GM23248 (cell line): ENCODE measurements at places on chromosomes 12 and 14. TPM values are rescaled to one million over a fixed set of nuclear protein-coding genes. Genes with fewer than 3 reads are reported as not detected.

Gene OLR1
- total RNA-seq: 6.3 and 6.8 TPM in 2 replicates

Gene TAS2R7
- not detected in 2 replicates for total RNA-seq

Gene LBHD2
- not detected in 2 replicates for total RNA-seq

Gene OR6C65
- total RNA-seq: not detected in 2 replicates

Gene PPP1R1A
- not detected in 2 replicates for total RNA-seq

Gene RASAL1
- total RNA-seq: not detected in 2 replicates

Gene HOXC13
- not detected in 2 replicates for total RNA-seq

Gene OR6C2
- not detected in 2 replicates for total RNA-seq

Gene WSCD2
- not detected in 2 replicates for total RNA-seq

Gene MANSC4
- not detected in 2 replicates for total RNA-seq

- no peaks in the 10 kb centered on the region for H3K36me3 ChIP-seq
- H3K27ac ChIP-seq: peak overlapping the region; percentile 17; the same call in 1 of the 2 replicates
Observed at GRCh38 chr14:62015945-62016344, 253.7 kb downstream of the SNAPC1 start.

DNA sequence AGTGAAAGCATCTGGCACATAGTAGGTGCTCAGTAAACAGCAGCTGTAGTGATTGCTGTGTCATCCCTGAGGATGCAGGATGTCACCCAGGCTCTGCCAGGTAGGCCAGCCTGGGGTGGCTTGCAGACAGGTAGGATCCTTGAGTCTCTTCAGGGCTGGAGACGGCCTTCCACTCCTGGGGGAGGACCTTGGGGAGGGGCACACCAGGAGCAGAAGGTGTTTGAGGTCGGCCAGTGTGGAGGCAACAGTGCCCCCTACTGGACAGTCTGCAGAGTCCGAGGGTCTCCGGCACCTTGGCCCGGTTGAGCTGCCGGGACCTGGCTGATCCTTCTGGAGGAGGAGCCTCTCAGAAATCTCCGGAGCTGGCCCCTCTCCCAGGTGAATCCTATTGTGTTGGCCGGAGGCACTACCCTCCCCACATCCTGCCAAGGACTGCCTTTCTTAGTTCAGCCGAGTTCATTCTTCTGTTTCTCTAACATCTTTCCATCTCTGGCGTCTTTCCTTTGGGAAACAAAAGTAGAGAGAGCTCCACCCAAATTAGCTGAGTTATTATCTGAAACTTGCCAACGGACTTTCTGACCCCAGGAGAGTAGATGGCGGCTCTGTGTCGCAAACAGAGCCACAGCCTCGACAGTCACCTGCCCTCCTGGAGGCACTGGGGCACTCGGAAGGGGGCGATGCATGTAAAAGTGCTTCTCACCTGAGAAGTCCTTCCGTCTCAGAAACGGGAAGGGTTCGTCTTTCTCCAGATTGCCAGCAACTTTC is 41.8 kb upstream of the CLMN start:
- no peak overlapping the region for H3K27ac ChIP-seq
- no peaks in the 10 kb centered on the region for H3K36me3 ChIP-seq

- peaks cover 16% of the 10 kb centered on the region for H3K4me1 ChIP-seq
- H3K4me3 ChIP-seq: no peak overlapping the region
- DNase-seq: no peak
- H3K36me3 ChIP-seq: no peaks in the 10 kb centered on the region
Observed at GRCh38 chr12:47714826-47715386, 9.1 kb upstream of the RPAP3 start.

GRCh38 chr12:58580095-58580494 is 340.2 kb downstream of the LRIG3 start:
- no peaks in the 10 kb centered on the region for H3K36me3 ChIP-seq
- no peak overlapping the region for H3K4me3 ChIP-seq
- no peak overlapping the region for H3K27ac ChIP-seq
- DNase-seq: no peak

GRCh38 chr14:34837801-34838322 is 37.3 kb downstream of the BAZ1A start:
- H3K4me1 ChIP-seq: peaks cover 5% of the 10 kb centered on the region
- H3K27me3 ChIP-seq: no peaks in the 10 kb centered on the region
- H3K27ac ChIP-seq: no peak overlapping the region
- DNase-seq: no peak
- H3K36me3 ChIP-seq: no peaks in the 10 kb centered on the region

- H3K27ac ChIP-seq: no peak overlapping the region
- DNase-seq: no peak
- H3K27me3 ChIP-seq: peaks cover 27% of the 10 kb centered on the region
- H3K4me1 ChIP-seq: no peaks in the 10 kb centered on the region
- H3K4me3 ChIP-seq: no peak overlapping the region
Observed at GRCh38 chr12:64883264-64884163, 59.1 kb downstream of the TBC1D30 start.

- H3K27me3 ChIP-seq: no peaks in the 10 kb centered on the region
- DNase-seq: no peak
- H3K4me3 ChIP-seq: no peak overlapping the region
Observed at GRCh38 chr12:102691773-102692555, 211.6 kb upstream of the IGF1 start.

GRCh38 chr12:21828136-21828775 is 53.8 kb upstream of the KCNJ8 start:
- peak overlapping the region; percentile 52 for H3K4me3 ChIP-seq
- H3K36me3 ChIP-seq: no peaks in the 10 kb centered on the region
- H3K27me3 ChIP-seq: no peaks in the 10 kb centered on the region
- DNase-seq: peak; percentile 65
- peak overlapping the region; percentile 58 for H3K27ac ChIP-seq
- peaks cover 33% of the 10 kb centered on the region for H3K4me1 ChIP-seq

DNA sequence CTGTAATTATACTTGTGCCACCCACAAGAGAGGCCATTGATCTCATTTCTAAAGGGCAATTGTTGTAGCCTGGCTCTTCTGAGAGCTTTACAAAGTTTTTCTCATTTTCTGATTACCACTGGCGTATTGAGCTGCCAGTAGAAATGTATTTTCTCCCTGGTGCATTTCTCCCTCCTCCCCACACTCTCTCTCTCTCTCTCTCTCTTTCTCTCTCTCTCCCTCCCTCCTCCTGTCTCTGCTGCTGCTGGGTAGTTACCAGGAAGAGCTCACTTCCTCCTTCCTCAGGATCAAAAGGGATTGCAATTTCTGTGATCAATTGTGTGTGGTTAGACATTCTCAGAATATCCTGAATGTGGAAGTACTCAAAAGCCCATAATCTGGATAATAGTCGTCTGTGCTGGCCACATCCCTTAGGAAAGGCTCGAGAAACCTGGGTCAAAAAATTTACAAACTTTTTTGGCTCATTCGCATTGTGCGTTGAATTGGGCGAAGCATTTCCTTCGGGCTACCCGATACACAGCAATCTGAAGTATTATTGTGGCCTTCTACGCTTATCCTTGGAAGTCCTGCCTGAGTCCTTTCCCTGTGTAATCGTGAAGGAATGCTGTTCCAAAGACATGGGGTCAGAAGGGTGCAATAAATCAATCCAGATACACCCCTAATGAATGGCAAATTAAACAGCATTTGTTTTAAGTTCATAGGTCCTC is 254.8 kb downstream of the MSRB3 start:
- H3K36me3 ChIP-seq: no peaks in the 10 kb centered on the region
- H3K27me3 ChIP-seq: no peaks in the 10 kb centered on the region
- no peak overlapping the region for H3K27ac ChIP-seq
- DNase-seq: no peak
- no peak overlapping the region for H3K4me3 ChIP-seq
- peaks cover 49% of the 10 kb centered on the region for H3K4me1 ChIP-seq

GRCh38 chr14:30648471-30648870 is 26.4 kb downstream of the SCFD1 start:
- no peak for DNase-seq
- H3K4me1 ChIP-seq: no peaks in the 10 kb centered on the region
- no peaks in the 10 kb centered on the region for H3K27me3 ChIP-seq
- H3K27ac ChIP-seq: no peak overlapping the region
- no peak overlapping the region for H3K4me3 ChIP-seq

DNA sequence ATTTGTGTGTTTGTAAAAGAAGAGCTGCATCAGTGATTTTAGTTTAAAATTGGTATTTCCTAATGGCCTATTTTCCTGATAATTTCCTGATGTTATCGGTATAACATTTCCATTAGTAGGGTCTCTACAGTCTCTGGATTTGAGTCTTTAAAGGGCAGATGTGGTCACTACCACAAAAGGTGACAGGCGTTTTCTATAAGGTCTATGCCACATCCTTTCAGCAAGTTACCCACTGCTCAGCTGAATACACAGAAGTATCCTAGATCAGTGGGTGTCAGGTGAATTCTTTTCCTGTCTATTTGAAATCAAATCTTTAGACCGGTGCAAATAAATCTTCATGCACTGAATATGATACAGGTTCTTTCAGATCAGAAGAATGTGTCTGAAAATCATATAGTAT is 90.2 kb downstream of the LIN7A start:
- no peak overlapping the region for H3K27ac ChIP-seq
- no peaks in the 10 kb centered on the region for H3K27me3 ChIP-seq
- H3K36me3 ChIP-seq: no peaks in the 10 kb centered on the region
- H3K4me3 ChIP-seq: no peak overlapping the region
- DNase-seq: no peak

DNA sequence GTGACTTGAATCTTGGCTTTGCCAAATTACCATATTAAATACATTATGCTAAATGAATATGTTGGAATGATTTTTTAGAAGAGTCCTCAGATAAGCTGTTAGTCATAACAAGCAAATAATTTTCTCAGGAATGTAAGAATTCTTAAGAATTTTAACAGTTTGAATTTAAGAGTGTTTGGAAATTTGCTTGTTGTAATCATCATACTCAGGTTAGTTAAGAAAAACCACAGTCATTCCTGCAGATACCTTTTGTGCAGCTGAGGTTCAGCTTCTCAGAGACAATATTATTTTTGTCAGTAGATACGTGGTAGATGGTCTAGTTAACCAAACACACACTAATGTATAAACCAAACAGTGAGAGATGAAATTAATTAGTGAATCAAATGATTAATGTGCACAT is 8.9 kb downstream of the WNK1 start:
- H3K4me3 ChIP-seq: peak overlapping the region; percentile 13; the same call in 1 of the 2 replicates
- DNase-seq: peak; percentile 33
- no peak overlapping the region for H3K27ac ChIP-seq
- H3K27me3 ChIP-seq: no peaks in the 10 kb centered on the region
- peaks cover 30% of the 10 kb centered on the region for H3K4me1 ChIP-seq

DNA sequence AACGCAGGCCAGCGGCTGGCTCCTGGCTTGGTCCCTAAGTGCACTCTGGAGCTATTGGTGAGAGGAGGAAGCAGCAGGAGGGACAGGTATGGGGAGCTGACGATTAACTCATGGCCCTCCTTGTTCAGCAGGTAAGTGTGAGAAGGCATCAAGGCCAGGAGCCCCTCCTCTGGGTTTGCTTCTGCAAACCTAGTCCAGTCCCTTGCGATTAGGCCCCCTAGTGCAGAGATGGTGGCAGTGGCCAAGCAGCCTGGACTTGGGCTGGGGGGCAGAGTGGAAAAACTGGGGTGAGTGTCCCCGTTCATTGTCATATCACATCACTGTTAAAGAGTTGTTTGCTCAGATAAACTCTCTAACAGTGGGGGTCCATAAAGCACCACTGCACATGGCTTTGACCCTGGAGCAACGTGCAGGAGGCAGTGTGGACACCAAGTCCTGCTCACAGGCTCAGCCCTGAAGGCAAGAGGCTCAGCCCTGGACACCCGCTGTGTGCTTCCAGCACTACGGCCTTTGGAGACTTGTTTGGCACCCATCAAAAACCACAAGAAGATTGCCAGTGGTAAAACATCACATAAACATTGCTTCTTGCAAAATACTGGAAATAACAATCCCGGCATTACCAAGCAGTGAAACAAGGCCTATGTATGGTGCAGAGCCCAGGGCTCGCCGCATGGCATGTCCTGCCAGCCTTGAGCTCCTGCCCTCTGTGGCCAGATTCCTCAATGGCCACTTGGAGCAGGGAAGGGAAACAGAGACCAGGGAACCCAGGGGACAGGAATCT is 184.3 kb upstream of the RTL1 start:
- H3K27me3 ChIP-seq: peaks cover 12% of the 10 kb centered on the region; the same call in 1 of the 2 replicates
- H3K4me3 ChIP-seq: no peak overlapping the region
- H3K27ac ChIP-seq: no peak overlapping the region
- H3K4me1 ChIP-seq: no peaks in the 10 kb centered on the region
- no peak for DNase-seq
- H3K36me3 ChIP-seq: no peaks in the 10 kb centered on the region

GRCh38 chr14:81219759-81220579 is 790 bp downstream of the GTF2A1 start:
- H3K4me3 ChIP-seq: peak overlapping the region; percentile 99
- H3K36me3 ChIP-seq: peaks cover 14% of the 10 kb centered on the region
- DNase-seq: peak; percentile 71

GRCh38 chr12:86194721-86195120 is 61.5 kb downstream of the MGAT4C start:
- H3K27ac ChIP-seq: no peak overlapping the region
- H3K4me1 ChIP-seq: no peaks in the 10 kb centered on the region
- H3K27me3 ChIP-seq: no peaks in the 10 kb centered on the region
- DNase-seq: no peak

- H3K36me3 ChIP-seq: no peaks in the 10 kb centered on the region
- H3K27ac ChIP-seq: no peak overlapping the region
Observed at GRCh38 chr12:32893458-32893857, 3.1 kb downstream of the PKP2 start.

DNA sequence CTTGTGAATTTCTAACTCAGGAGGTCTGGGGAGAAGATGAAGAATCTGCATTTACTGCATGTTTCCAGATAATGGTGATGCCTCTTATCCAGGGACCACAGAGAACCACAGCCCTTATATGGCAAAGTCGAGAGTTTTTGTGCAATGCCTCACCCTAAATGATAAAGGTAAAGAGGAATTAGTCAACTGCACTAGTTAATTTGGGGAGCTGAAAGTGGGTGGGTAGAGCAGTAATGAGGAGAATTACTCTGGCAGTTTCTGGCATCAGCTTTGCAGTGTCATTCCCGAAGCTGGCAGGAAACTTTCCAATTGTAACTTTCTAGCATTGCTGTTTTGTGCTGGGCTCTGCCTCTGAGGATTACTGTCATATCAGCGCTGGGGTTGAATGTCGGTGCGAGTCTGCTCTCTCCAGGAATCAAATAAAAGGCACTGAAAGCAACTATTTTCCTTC is 10.3 kb downstream of the EGLN3 start:
- no peak overlapping the region for H3K27ac ChIP-seq
- DNase-seq: no peak
- H3K36me3 ChIP-seq: no peaks in the 10 kb centered on the region
- no peak overlapping the region for H3K4me3 ChIP-seq
- 0 out of 2 replicates have a peak, but pooled peaks cover 4% of the 10 kb centered on the region for H3K4me1 ChIP-seq

- no peaks in the 10 kb centered on the region for H3K4me1 ChIP-seq
- H3K27me3 ChIP-seq: no peaks in the 10 kb centered on the region
Observed at GRCh38 chr14:55944757-55945156, 173.5 kb upstream of the PELI2 start.

DNA sequence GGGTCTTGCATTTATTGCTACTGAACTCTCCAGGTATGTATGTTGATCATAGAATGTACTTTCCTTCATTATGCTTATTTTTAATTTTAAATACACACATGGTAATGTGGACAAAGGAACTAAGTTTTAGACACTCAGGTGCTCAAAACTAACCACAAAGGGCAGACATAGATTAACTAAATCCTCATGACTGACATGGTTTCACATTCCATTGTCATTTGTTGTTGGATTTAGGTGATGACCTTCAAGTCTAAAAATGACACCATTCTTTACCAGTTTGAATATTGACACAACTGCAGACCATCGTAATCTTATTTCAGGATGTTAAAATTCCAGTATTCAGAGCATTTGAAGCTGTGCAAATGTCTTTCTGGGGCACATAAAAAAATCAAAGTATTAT is 128.4 kb downstream of the BBS10 start:
- no peaks in the 10 kb centered on the region for H3K36me3 ChIP-seq
- DNase-seq: no peak
- no peaks in the 10 kb centered on the region for H3K27me3 ChIP-seq
- no peak overlapping the region for H3K4me3 ChIP-seq
- no peaks in the 10 kb centered on the region for H3K4me1 ChIP-seq

GRCh38 chr14:75433631-75434071 is 5.8 kb downstream of the JDP2 start:
- H3K4me3 ChIP-seq: peak overlapping the region; percentile 9; the same call in 1 of the 2 replicates
- H3K4me1 ChIP-seq: peaks cover 48% of the 10 kb centered on the region
- H3K27me3 ChIP-seq: no peaks in the 10 kb centered on the region
